ENCODE measurements at places on chromosomes 12 and 14.

DNA sequence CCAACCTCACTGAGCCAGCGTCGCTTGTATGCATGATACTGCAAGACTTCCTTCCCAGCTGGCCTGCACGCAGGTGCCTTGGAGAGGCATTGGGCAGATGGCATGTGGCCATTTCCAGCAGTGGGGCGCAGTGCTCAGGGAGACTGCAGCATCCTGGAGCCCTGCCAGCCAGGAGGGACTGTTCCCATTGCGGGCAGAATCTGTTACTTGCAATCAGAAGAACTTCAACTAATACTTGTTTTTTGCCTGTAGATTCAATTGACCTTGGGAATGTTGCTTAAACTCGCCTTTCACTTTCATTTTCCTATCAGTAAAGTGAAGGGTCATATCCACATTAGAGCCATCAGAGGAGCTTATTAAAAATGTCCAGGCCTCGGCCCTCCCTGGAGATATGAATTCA lies 29.8 kb downstream of the ANKRD9 start:
- no peak for DNase-seq

DNA sequence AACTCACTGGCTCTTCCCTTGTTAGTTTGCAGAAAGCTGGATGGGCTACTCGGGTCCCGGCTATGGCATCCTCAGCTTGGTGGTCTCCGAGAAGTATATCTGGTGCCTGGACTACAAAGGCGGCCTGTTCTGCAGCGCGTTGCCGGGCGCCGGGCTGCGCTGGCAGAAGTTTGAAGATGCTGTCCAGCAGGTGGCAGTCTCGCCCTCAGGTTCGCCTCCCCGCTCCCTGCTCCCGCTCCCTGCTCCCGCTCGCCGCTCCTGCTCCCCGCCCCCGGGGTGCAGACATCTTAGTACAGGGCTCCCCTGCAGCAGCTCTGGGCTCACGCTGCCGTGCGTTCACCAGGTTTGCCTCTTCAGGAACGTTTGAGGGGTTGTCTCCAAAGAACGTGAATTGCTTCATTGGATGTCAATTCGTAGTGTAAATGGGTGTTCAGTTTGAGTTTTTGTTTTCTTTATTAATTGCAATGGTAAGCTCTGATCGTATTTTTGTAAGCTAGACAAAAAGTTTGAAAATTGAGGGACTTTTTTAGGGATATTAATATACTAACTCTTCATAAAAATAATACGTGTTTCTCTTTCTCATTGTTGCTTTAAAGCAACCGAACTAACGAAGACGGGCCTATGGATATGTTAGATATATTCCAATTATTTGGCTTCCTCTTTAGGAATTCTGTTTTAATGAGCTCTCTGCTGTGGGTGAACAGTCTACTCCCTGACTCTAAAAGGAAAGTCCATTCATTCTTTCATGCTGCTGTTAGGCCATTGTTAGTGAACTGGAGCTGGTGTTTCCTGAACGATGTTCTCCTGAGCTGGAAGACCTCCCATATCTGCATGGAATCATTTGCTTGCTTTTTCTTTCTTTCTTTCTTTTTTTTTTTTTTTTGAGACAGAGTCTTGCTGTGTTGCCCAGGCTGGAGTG lies 71.3 kb downstream of the ANKRD9 start:
- DNase-seq, result peak; percentile 78

DNA sequence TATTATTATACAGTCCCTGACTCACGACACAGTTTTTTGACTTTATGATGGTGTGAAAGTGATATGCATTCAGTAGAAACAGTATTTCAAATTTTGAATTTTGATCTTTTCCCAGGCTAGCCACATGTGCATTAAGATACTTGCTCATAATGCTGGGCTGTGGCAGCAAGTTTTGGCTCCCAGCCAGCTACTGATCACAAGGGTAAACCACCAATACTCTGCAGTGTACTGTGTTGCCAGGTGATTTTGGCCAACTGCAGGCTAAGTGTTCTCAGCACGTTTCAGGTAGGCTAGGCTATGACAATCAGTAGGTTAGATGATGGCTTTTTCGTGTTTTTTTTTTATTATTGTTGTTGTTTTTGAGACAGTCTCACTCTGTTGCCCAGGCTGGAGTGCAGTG lies 69.4 kb upstream of the ACTN1 start:
- DNase-seq, result no peak

DNA sequence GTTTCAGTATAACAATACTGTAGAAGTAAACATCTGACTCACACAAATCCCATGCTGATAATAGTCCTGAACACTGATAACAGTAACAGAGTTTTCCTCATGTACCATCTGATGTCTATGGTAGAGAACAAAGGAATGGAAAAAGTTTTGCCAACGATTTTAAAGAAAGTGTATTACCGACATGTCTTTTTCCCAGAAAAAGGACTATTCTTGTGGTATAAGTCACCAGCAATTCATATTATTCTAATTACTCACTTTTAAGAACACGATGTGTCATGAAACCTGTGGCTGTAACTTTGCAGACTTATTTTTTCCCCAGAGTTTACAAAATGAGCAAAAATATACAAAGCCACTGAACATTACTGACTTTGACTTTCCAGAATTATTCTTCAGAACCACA lies 40.1 kb upstream of the DCN start:
- DNase-seq, result no peak

DNA sequence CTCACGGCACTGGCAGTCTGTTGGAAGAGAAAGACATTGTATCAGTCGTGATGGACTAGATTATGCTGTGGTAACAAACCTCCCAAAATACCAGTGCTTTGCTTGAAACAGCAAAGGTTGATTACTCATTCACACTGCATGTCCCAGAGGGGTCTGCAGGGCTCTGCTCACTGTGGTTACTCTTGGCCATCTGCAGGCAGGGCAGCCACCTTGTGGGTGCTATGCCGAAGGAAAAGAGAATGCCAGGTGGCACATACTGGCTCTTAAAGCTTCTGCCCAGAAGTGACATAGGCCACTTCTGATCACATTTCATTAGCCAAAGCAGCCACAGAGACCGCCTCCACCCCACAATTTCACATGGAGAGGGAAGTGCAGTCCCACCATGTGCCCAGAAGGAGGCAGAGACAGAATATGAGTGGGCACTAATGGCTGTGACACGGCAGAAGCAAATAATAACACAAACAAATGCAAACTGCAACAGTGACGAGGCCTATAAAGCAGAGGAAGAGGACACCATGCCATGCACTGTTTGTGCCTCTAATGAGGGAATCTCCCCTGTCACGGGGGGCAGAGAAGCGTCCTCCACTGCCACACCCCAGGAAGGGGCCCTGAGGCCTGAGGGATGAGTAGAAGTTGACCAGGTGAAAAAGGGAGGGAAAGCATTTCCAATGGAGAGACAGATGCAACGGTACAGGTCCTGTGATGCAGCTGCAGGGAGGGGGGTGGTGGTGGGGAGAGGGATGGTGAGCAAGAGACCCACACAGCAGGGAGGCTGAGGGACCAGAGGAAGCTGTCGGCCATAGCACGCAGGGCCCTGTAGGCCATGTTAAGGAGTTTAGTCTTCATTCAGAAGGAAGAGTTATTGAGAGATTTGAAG lies 51.7 kb upstream of the KICS2 start:
- DNase-seq, result no peak

- no peak for DNase-seq
Observed at GRCh38 chr14:30813216-30813615, 61.1 kb upstream of the COCH start.

DNA sequence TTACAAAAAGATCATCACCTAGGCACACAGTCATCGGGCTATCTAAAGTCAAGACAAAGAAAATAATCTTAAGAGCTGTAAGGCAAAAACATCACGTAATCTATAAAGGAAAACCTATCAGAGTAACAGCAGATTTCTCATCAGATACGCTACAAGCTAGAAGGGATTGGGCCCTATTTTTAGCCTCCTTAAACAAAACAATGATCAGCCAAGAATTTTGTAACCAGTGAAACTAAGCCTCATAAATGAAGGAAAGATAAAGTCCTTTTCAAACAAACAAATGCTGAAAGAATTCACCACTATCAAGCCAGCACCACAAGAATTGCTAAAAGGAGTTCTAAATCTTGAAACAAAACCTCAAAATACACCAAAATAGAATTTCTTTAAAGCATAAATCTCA lies 191.6 kb upstream of the BMP4 start:
- DNase-seq, result no peak

GRCh38 chr12:99917711-99918402 lies 66.9 kb downstream of the ANKS1B start:
- DNase-seq, result no peak

DNA sequence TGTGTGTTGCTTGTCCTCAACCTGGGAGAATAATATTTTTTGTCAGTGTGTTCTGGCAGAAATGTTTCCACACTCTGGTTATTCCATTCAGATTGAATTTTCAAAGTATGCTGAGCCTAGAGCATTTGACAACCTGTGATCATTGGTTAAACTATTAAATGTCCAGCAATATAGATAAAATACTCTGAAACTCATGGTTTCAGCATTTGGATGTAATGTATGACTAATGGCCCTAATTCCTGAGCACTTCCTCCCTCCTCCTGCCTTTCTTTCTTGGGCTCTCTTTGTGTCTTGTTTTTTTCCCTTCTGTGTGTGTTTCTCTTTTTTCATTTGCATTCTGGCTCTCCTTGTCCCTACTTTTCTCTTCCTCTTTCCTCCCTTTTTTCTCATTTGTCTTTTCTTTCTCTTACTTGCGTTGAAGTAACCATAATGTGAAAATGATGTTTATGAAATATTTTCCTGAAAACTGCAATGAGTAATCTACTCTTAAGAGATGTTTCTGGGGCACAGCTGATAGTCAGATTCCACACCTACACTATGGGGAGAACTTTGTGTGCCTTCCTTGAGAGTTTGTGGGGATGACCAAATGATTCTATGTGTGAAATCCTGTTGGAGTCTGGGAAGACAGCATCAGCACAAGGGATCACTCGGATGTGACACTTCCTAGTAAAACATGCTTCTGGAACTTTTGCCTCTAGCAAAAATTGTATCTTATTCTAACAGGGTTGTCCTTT lies 74.6 kb downstream of the FRMD6 start:
- DNase-seq, result no peak

- DNase-seq, result peak; percentile 70
Observed at GRCh38 chr12:22046090-22046967, at the start of gene CMAS. Gene CMAS (plus strand): TSS chr12:22046218. CDS start chr12:22046304, 86 bp downstream.

DNA sequence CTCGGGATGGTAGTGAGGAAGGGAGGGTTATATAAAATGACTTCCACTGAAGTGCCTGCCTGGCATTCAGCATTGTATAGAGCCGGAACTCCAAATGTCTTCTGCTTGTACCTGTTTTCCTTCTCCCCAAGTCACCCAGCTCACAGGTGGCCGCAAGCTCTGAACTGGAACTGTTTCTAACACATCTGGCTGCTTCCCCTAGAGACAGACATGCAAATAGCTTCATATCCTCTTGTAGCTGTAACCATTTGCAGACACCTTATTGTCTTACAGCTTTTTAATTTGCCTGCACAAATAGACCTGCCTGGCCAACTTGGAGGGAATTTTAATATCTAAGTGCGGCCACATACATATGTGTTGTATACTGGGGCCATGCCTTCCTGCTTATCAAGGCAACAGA lies 126.0 kb downstream of the CHST11 start:
- no peak for DNase-seq

GRCh38 chr14:22407033-22407432 lies 182.0 kb downstream of the DAD1 start:
- DNase-seq, result no peak

DNA sequence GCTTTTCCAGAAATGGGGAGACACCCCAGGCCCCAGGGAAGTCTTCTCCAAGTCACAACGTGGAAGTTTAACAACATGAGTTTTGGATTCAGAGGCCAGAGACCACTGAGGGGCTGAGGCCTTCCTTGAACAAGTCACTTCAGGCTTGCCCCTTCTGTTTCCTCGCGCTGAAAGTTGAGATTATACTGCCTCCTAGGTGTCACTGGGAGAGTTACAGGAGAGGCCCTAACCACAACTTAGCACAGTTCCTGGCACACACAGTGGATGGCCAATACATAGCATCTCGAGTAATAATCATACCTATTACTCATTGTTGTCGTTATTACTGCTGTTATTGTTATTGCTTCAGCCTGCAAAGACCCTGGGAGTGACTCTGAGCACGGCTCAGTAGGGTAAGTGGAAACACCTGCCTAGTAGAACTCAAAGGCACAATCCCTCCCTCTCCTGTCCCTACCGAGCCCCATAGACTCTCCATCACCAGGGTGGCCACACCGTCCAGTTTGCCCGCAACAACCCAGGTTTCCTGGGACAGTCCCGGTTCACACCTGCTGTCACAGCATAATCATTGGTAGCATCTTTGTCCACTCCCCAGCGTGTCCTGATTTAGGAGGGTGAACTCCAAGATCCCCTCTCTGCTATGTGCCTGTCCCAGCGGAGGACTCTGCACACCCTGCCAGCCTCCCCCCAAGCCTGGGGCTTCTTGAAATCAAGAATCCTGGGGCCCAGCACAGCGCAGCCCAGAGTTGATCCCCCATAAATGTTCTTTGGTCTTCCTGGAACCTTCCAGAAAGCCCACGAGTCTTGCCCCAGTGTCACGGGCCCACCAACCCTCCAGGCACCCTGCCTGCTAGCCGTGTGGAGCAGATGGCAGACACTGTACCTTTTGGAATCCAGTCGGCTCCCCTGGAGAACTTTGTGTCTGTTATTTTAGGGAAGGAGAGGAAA lies 85.0 kb downstream of the SYNE3 start:
- no peak for DNase-seq

DNA sequence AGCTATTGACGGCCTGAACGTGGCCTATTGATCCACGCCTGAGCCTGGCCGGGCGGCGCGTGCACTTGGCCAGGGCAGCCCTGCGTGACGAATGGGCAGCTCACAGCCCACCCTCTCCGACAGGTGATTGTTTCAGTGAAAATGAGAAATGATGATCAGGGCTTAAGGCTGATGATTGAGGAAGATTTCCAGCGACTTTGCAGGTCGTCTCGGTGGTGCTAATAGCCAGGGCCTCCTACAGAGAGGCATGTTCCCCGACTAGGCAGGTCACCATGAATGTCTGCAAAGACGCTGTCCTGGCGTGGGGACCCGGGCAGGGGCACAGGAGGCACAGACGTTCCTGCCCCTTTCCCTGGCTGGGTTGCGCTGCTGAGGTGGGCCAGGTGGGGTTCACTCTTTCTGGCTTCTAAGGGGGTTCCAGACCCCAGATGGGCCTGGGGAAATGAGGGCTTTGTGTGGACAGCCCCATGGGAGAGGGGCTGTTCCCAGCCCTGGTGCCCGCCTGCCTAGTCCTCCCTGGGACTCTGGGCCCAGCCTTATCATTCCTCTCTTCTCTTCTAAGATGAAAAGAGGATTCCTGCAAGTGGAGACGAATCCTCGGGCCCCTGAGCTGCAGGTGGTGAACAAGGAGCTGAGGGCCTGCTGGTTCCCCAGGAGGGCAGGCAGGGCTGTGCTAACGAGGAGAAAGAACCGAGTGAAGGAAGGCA lies 157.4 kb downstream of the KIF26A start:
- DNase-seq, result no peak

GRCh38 chr12:117732761-117733548 lies 235.8 kb downstream of the KSR2 start:
- no peak for DNase-seq
